Activated T-cell treated with anti-CD3 and anti-CD28 coated beads, Interleukin-2, amount 50 U/mL, for 72 hours (primary cell): ENCODE measurements at places on chromosomes 7 and 10.

DNA sequence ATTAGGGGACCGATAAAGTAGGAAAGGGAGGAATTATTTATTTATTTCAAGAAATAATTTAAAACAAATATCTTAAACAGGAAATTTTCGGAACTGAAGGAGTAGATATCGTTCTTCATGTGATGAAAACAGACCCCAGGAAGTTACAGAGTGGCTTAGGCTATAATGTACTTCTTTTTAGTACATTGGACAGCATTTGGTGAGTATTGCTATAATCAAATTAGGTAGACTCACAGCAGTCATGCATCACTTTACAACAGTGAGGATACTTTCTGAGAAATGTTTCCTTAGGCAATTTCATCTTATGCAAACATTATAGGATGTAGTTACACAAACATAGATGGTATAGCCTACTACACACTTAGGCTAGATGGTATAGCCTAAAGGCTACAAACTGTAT is 33.0 kb downstream of the FAM237B start:
- no peak for DNase-seq

GRCh38 chr10:44978570-44979280 is at the start of gene DEPP1:
TSS of gene DEPP1 (minus strand) at chr10:44978809. CDS start at chr10:44978030, 779 bp downstream.
- DNase-seq: no peak

DNA sequence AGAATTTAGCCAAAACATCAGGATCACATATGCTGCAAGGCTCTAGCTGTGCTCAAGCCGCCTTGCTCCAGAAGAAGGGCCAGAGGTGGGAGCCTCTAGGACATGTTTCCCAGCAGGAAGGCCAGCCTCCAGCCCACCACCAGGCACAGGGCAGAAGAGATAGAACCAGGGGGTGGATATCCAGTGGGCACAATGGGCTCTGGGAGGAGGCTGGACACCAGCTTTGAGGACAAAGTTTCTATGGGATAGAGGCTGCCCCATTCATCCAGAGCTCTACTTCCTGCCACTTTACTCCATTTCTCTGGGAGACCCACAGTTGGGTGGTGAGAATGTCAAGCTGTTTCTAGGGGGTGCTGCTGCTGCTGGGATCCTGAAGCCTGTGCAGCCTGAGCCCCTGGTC is 77.1 kb downstream of the ARHGAP22 start:
- no peak for DNase-seq

- DNase-seq: no peak
These were observed 29.9 kb downstream of the SORBS1 start for GRCh38 chr10:95531058-95531809.

DNA sequence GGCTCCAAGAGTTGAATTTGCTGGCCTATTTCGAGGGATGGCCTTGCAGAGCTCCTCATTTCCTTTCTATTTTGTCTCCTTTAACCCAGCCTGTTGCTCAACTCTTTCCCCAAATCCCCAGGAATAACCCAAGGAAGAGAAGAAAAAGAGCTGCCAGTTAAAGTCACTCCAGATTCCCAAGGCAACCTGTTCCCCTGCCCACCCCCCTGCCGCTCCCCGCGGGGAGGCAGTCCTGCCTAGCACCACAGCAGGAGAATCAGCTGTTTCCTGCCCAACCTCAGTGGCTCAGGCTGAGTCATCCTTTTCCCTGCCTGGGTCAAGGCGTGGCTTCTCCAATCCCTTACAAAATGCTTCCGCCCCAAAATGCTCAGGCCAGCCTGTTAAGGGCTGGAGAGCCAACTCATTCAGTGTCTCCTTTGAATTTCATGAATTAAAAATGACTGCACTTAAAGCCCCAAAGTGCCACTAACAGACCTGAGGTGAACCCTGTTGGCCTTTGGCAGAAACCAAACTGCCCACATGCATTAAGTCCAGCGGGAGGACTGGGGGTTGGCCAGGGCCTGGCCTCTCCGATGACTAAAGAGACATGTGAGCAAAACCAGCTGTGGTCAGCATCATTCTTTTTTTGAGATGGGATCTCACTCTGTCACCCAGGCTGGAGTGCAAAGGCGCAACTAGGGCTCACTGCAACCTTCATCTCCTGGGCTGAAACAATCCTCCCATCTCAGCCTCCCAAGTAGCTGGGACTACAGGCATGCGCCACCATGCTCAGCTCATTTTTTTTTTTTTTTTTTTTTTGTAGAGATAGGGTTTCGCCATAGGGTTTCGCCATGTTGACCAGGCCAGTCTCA is 83.2 kb upstream of the KIF5B start:
- DNase-seq: peak; percentile 12

- no peak for DNase-seq
These were observed 138.5 kb downstream of the ZNF438 start for GRCh38 chr10:30893208-30893607.

- DNase-seq: no peak
These were observed 34.4 kb upstream of the CAV2 start for GRCh38 chr7:116465125-116465524.

- no peak for DNase-seq
These were observed 82.6 kb downstream of the DNMBP start for GRCh38 chr10:99926925-99927720.

DNA sequence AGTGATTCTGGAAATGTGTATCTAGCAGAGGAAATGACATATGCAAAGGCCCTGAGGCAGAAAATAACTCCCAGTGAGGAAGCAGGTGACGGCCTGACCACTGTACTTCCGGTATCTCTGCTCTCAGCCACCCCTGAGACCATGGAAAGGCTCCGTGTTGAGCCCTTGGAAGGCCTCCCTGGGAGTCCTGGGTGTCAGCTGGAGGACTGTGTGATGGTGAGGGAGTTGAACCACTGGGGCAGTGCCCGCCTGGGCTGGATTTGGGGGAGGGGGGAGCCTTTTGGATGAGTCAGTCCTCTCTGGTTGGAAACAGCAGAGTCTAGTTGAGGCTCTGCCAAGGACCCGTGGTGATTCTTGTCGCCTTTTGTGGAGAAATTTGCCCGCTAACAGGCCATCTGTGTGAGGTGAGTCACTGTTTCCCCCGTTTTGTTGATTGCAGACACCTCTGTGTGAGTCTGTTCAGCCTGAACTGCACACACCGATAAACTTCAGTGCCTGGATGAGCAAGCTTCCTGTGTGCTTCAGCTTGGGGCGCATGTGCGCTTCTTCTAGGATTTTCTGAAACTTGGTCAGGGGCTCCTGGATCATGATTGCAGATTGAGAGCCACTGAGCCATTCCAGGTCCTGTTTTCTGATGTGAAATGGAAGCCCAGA is 98.6 kb downstream of the GRK5 start:
- DNase-seq: peak; percentile 93

GRCh38 chr10:103451091-103451813 is 918 bp downstream of the CALHM2 start:
- peak; percentile 51 for DNase-seq

DNA sequence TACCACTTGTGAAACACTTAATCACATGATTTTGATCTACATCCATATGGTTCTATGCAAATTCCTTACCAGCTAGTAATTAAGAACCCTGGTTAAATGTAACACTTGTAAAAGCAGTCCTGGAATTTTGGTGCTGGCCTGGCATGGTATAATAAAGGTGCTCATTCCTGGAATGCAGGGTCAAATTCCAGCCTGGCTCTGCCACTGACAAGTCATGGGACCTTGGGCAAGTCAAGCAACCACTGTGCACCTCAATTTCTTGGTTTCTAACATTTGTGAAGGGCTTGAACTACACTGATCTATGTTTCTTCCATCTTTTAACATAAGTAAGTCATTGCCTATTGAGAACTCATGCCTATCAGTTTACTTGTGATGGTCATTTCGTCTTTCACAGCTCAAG is 91.9 kb upstream of the PIK3CG start:
- DNase-seq: no peak

GRCh38 chr7:116327752-116328151 is 117.4 kb downstream of the TES start:
- DNase-seq: no peak

DNA sequence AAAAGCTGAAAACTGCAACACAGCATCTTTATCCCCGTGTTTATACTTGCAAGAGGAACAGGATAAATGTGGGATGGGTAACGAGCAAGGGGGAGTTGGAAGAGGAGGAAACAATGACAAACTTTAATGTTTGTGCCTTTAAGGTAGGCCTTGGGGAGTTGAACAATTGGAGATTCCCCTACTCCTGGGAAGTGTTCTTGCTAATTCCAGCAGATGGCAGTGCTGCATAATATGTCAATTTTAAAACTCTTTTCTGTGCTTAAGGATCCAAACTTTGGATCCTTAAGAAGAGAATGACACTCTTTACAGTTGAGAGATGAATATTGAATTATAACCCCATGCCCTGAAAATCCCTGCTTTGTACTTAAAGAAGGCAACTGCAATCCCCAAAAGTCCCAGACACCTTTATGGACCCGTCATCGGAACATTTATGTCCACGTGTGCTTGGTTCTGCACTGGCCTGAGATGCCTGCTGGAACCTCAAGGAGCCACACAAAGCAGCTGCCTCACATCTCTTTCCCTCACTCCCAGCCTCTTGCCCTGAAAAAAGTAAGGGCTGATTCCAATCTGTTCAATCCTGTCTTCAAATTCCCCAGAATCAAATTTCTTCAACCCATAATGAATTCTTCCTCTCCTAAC is 12.0 kb downstream of the IFIT5 start:
- no peak for DNase-seq
